ENCODE measurements at places on chromosomes 6 and 20.

DNA sequence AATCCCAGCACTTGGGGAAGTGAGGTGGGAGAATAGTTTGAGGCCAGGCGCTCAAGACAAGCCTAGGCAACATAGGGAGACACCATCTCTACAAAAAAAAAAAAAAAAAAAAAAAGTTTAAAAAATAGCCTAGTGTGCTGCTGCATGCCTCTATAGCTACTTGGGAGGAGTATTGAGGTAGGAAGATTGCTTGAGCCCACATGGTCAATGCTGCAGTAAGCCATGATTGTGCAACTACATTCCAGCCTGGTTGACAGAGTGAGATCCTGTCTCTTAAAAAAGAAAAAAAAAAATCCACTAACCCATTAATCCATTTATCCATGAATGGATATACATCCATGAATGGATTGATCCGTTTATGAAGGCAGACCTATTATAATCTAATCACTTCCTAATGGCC is 1064.6 kb upstream of the EYS start:
- peak; percentile 10 for DNase-seq

- DNase-seq, result no peak
These were observed 29.0 kb upstream of the TCP11 start for GRCh38 chr6:35170166-35170565.

DNA sequence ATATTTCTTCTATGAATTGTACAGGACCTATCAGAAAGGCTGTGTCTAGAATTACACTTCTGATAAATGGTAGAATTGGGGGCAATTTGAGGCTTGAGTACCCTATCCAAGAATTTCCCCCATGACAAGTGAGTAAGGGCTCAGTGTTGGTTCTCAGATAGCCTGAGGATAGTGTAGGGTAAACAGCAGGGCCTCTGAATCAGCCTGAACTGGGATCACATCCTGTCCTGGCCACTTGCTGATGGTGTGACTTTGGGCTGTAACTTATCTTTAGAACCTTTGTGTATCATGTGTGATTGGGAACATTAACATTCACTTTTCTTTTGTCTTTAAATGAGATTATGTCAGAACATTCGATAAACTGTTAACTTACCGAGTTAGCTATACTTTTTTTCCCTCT is 151.0 kb downstream of the CLIC5 start:
- DNase-seq, result no peak

- DNase-seq, result no peak
These were observed 104.9 kb downstream of the TULP4 start for GRCh38 chr6:158416883-158417759.
